ENCODE measurements at places on chromosomes 2 and 18.

- no peak for DNase-seq
Observed at GRCh38 chr2:191382801-191383200, 137.6 kb downstream of the MYO1B start.

DNA sequence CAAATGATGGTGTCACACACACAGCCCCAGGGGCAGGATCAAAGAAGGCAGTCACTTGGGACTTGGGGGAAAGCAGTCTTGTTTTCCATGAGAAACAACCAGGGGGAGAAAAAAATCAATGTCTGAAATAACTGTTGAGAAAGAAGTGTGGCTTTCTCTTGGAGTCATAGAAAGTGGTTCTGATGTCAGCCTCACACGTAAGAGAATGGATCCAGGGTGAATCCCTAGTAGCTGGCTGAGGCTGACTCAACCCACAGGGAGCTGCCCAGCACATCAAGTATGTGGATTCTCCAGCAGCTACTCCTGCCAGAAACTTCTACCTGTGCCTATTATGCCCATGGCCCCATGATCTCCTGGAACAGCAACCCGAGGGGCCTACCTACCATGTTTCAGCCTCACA, 33.6 kb upstream of the ZBTB7C start:
- DNase-seq, result no peak

DNA sequence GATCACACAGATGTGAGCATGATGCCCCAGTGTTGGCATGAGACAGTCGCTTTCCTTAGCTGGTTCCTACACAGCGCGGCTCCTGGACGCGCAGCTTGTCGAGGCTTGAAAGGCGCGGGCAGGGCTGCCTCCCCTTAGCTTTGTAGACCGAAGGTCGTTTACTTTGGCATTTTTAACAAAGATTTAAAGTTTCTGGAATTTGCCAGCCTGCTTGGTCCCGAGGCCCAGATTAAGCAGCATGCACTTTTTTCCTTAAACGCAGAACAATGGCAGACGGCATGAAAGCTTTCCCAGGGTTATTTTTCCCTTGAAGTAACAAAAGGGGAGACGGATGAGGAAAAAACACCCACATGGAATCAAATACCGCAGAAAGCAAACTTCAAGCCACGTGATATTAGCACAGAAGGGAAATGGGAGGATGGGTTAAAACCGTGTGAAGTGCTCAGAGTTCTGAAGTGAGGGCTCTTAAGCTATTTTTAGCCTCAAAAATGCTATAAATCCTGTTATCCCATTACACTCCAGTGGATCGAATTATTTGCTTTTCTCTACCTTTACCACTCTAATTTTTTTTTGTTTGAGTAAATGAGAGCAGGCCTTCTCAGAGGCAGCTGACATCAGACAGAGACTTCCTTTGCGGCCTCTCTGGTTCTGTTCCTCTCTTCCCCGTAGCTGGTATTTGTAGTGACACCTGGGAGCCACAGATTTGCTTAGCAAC, 55.7 kb downstream of the NPAS2 start:
- peak; percentile 64 for DNase-seq

- DNase-seq, result no peak
Observed at GRCh38 chr18:6156446-6156845, 258.3 kb downstream of the L3MBTL4 start.

- DNase-seq, result peak; percentile 34
Observed at GRCh38 chr18:7566244-7566566, 911 bp upstream of the PTPRM start.

DNA sequence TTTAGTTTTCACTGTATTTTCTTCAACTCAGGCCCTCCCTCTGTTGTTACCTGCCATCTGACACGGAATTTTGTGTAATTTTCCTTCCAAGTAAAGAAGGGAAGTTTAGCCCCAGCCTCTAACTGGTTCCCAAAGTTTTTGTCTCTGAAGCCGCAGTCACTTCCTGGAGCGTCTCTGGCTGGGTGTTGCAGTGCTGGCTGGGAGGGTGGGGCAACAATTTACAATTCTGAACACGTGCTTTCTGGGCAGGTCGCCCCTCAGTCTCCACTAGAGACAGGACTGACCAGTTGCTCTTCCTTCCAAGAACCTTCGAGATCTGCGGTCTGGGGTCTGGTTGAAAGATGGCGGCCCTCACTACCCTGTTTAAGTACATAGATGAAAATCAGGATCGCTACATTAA, 3.5 kb downstream of the CNDP2 start:
- DNase-seq, result no peak

Data from left kidney (tissue), 8 donors.